Hematopoietic multipotent progenitor cell (in vitro differentiated cells): ENCODE measurements at places on chromosomes 1 and 21.

GRCh38 chr1:156750711-156751450 is 594 bp downstream of the HDGF start:
- DNase-seq, result peak; percentile 54

DNA sequence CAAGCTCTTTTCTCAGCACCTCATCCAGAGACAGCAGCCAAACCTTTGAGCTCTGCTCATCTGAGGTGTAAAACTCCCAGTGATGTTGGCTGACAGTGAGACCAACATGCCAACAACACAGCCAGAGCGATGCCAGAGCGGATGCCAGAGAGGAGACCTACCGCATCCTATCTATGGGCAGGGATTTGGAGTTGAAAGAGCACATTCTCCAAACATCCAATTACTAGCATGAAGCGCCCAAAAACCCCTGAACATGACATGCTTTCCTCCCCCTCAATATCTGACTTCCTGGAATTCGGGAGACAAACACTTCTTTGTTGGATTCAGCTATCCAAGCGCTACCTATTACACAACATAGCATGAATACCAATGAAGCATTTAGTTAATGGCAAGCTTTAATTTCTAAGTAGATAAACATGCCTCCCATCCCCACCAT is 23.1 kb upstream of the PAXBP1 start:
- DNase-seq, result no peak

DNA sequence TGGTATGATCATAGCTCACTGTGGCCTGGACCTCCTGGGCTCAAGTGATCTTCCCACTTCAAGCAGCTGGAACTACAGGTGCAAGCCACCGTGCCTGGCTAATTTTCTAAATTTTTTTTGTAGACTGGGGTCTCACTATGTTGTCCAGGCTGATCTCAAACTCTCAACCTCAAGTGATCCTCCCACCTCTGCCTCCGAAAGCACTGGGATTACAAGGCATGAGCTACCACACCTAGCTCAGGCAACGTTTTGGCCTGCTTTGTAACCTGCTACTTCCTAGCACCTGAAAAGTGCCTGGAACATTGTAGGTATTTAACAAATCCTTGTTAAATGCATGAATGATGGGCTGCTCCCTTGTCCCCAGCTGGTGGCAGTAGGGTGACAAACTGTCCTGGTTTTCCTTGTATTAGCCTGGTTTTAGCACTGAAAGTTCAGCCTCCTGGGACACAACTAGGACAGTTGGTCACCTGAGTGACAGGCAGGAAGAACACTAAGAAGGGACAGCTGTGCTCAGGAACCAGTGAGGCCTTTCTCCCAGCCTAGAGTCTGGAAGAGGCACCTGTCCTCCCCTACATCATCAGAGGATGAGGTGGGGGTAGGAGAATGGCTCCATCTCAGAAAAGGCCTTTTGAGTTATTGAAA is 88.5 kb upstream of the CD34 start:
- no peak for DNase-seq

DNA sequence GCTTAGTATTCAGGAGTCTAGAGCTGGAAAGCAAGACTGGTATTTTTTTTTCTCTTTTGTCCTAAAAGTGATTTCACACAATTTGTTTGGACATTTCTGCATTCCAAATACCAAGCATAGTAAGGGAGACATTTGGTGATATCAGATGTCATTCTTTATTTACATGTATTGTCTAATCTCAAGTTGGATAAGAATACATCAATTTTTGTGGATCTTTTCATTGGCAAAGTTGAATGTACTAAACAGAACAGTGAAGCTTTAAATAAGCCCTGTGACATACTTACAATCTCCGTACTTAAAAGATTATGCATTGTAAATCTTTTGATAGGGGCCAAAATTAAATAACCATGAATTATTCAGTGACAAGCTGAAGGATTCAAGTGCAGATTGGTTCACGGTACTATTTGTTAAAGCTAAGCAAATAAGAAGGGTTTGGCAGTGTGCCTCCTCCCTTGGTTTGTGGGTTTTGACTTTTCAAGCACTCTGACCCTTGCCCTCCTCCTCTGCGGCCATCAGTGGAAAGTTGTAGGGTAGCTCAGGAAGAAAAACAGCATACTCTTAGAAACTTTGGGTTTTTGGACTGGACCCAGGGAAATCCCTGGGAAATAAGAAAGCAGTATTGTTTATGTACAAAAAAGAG is 663.7 kb downstream of the ADGRL2 start:
- peak; percentile 13 for DNase-seq

DNA sequence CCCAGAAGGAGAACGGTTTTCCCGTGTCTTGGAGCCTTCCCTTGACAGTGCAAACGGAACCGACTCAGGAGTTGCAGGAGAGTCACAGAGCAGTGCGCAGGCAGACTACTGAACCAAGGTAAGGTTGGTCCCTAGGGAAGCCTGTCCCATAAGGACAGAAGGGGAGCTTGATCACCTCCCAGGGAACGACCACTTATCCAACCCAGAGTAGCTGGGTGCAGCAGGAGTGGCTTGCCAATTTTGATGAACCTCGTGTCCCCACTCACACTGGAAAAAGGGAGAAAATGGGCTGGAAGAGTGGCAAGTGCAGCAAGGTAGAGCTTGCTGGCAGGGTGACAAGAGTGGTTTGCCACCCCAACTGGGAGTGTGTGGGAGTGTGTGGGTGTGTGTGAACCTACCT is 95.1 kb downstream of the LIPI start:
- DNase-seq, result no peak

DNA sequence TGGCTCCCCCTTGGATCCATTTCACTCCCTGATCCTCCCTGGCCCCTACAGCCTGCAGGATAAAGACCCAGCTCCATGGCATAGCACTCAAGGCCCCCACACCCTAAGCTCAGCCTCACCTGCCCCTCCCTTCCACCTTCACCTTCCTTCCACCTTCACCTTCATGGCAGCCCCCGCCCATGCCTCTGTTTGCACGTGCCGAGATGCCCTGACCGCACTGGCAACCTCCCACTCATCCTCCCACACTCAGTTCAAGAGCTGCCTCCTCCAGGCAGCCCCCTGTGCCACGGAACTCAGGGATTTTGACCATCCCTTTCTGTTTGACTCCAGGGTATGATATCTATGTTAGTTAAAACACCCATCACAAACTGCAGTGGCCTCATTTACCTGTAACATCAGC is 109.8 kb downstream of the RAVER2 start:
- no peak for DNase-seq

DNA sequence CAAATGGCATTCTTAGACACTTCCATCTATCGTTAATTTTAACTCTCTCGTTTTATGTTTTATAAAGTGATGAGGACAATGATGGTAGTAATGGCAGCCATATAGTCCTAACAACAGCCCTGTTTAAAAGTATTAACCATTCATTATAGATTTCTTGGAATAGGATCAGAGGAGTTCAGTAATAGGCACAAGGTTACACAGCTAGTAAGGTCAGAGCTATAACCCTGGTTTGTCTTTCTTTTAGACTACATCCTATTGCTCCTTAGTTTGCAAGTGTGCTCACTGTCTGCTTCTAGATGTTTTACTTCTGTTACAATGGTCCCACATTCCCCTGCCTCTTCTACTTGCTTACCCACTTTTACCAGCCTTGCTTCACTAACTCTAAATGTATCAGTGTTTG is 50.9 kb downstream of the TLCD4 start:
- no peak for DNase-seq

DNA sequence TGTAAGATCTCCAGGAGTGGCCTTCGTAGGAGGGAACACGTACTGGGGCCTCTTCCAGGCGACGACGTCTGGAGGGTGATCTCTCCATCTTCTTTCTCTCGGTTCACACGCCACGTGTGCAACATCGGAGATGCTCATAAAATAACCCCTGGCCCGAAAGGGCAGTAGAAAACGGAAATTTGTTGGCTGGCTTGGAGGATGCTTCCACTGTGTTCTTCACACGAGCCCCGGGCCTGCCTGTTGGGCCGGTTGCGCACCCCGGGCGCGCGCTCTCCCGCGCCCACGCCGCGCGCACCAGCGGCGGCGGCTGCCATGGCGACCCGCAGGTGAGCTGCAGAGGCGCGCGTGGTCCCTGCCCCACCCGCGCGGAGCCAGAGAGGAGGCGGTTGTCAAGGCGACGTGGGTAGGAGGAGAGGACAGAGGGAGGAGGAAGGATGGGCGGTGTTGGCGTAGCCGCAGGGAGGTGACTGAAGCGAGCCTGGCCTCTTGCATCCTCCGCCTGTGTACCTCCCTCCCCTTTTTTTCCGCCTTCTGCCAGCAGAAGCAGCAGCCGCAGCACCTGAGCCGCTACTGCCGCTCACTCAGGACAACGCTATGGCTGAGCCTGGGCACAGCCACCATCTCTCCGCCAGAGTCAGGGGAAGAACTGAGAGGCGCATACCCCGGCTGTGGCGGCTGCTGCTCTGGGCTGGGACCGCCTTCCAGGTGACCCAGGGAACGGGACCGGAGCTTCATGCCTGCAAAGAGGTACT is at the start of gene ELAPOR1:
TSS of gene ELAPOR1 (plus strand) at position 526 of the 752 bp plus-strand sequence. CDS start at position 595, 69 bp downstream.
- peak; percentile 34 for DNase-seq

GRCh38 chr1:192598589-192598988 is 23.0 kb downstream of the RGS1 start:
- DNase-seq, result no peak

DNA sequence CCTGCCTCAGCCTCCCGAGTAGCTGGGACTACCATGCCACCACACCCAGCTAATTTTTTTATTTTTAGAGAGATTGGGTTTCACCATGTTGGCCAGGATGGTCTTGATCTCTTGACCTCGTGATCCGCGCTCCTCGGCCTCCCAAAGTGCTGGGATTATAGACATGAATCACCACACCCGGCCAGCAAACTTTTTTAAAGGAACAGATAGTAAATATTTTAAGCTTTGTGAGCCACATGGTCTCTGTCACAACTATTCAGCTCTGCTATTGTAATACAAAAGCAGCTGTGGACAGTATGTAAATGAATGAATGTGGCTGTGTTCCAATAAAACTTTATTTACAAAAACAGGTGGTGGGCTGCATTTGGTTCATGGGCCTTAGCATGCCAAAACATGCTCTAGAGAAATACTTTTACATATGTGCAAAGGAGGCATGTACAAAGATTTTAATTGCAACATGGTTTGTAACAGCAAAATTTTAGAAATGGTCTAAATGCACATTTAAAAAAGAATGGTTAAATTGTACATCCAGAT is 47.0 kb downstream of the CDCP2 start:
- DNase-seq, result no peak

- DNase-seq, result no peak
Measured at GRCh38 chr1:186843226-186843625, 14.5 kb downstream of the PLA2G4A start.

- peak; percentile 44 for DNase-seq
Measured at GRCh38 chr1:201714542-201715329, 114.2 kb upstream of the IPO9 start.

DNA sequence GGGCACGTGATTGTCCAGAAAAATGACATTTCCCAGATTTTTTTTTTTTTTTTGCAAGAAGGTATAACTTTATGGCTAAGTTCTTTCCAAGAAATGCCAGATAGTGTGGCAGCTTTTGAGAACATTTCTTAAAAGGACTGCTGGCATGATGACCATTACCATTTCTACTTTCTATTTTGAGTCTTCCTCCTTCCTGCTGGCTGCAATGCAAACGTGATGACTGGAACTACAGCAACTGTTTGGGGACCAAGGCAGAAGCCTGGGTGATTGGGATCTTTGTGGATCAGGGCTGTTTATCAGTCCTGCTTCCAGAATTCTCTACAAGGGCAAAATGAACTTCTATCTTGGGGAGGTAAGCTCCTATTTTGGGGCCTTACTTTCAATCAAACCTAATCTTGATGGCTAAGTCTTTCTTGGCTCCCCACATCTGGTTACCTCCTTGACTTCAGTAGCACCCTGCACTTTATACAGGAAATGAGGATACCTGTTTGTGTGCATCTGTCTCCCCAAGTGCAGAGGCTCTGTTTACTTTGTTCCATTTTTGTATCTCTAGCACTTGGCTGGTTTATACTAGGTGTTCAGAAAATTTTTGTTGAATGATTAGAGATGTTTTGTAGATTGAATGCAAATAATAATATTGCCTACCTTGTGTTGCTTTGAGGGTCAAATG is 3.7 kb upstream of the DDX20 start:
- DNase-seq, result no peak

DNA sequence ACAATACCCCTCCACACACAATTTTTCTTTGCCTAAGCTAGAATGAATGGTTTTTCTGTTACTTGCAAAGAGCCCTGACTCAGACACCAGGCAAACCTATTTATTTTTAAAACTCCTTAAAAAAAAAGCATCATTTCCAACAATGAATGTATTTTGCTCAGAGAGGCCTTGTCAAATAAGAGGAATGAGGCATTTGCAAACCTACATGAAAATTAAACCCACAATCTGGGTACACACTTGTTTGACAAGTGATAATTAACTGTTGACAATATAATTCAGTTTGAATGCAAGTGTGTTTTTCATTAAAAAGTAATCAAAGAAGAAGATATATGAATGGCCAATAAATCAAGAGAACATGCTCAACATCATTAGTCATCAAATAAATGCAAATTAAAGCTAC is 339.5 kb downstream of the PTPRU start:
- DNase-seq, result no peak

DNA sequence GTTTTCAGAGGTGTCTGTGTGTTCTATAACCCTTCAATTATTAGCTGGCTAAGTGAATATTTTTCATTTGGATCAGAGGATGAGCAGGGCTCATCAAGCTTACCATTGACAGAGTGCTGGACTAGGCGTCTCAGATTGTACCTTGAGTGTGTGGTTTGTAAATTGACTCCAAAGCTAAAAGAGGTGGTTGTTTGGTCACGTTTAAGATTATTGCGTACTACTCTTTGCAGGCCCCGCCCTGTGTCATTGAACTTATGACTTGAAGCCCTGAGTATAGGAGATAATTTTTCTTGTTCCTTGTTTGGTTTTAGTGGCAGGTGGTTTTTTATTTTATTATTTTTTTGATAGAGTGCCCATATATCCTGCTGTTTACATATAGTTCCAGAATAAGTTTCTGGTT is 17.7 kb downstream of the MRPS6 start:
- DNase-seq, result no peak

GRCh38 chr1:156926175-156926574 is 5.7 kb downstream of the LRRC71 start:
- DNase-seq, result no peak

GRCh38 chr1:205335692-205336091 is 14.1 kb upstream of the NUAK2 start:
- DNase-seq, result peak; percentile 88

DNA sequence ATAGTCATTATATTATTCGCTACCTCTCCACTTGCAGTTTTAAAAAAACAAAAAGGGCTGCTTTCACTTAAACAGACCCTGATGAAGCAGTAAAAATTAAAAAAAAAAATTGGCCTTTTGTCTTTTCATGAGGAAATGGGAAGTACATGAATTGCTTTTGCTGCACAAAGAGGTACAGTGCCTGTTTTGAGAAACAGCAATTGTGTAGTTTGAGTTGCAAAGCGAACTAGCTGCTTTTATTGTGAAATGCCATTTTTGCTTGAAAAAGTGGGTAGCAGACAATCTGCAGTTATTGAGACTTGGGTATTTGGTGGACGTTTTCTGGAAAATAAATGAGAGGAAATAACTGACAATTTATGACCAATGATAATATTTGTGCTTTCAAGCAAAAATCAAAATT is 7.0 kb downstream of the DIP2A start:
- no peak for DNase-seq

- DNase-seq, result no peak
Measured at GRCh38 chr1:170503665-170504064, 28.3 kb upstream of the GORAB start.
